ENCODE measurements at places on chromosomes 16 and 17. TPM values are rescaled to one million over a fixed set of nuclear protein-coding genes. Genes with fewer than 3 reads are reported as not detected.

SLC5A11 gene
- polyA plus RNA-seq = 1.2 TPM

PLCD3 gene
- 137 TPM for polyA plus RNA-seq

DNA sequence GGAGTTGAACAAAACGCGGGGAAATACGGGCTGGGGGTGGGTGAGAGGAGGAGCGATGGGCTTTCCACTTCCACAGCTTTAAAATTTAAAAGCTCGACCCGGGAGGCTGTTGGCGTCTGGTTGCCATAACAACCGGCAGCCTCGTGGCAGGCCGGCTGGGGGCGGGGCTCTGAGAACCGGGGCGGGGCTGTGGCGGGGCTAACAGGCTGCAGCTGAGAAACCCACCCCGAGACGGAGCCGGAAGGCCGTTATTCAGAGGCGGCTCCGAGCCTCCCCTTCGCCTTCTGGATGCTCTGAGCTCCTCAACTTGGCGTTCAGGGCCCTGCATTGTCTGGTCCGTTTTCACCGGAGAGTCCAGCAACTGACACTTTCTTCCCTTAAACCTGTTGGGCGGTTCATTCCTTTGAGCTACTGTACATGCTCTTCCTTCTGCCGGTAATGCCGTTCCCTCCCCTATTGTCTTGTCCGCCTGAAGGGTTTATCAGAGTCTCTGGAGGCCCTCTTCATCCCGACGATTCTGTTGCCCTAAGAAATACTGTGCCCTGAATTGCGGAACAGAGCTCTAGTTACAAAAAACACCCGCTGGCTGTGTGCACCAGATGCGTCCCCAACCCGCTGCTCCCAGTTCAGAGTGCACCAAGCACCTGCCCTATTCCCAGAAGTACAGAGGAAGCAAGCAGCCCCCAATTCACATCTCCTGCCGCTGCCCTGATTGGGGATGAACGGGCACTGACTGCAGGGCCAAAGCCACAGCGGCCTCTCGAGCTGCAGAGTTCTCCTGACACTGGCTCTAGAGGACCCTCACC, 596 bp downstream of the DNAAF8 start:
- DNase-seq = peak; percentile 94

GRCh38 chr16:67447508-67448076, 16.7 kb downstream of the HSD11B2 start:
- DNase-seq = peak; percentile 79

DNA sequence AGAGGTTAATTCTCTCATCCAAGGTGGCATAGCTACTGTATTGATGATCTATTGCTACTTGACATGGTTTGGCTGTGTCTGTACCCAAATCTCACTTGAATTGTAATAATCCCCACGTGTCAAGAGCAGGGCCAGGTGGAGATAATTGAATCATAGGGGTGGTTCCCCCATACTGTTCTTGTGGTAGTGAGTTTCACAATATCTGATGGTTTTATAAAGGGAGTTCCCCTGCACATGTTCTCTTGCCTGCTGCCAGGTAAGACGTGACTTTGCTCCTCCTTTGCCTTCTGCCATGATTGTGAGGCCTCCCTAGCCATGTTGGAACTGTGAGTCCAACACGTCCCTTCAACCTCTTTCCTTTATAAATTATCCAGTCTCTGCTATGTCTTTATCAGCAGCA, 22.9 kb upstream of the CPPED1 start:
- DNase-seq = no peak

DNA sequence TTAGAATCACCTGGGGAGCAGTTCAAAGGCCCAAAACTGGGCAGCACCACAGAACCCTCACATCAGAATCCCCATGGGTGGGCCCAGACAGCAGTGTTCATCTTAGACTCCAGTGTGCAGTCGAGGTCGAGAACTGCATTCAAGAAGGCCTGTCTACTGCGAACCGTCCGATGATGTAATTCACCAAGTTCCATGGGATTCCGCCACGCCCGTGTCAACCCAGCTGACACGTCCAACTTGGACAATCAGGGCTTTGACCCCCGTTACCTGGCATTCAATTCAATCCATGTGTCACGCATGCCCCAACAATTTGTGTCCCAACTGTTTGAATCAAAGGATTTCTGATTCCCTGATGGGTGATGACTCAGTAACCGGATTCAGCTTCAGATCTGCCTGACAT, 9.2 kb downstream of the HSBP1 start:
- no peak for DNase-seq

DNA sequence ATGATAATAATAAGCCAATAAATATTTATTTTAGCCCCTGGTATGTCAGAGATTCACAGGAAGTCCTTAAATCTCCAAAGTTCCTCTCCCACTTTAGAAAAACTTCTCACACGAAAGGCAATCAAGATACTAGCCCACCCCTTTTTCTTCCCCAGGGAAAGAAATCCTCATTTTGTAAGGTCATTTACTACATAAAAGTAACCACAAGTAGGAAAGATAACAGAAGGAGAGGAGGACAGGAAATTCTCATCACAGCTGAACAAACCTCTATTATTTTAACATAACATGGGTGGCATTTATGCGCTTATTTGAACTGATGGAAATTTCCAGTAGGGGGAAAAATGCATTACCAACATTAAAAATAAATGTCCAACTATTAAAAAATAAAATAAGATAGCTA, 3.4 kb downstream of the FAM222B start:
- no peak for DNase-seq

- DNase-seq = no peak
Observed at GRCh38 chr17:56602292-56603130, 9.0 kb downstream of the NOG start.

Data from sigmoid colon (tissue), 7 donors.